ENCODE measurements at places on chromosomes 5 and 9.

DNA sequence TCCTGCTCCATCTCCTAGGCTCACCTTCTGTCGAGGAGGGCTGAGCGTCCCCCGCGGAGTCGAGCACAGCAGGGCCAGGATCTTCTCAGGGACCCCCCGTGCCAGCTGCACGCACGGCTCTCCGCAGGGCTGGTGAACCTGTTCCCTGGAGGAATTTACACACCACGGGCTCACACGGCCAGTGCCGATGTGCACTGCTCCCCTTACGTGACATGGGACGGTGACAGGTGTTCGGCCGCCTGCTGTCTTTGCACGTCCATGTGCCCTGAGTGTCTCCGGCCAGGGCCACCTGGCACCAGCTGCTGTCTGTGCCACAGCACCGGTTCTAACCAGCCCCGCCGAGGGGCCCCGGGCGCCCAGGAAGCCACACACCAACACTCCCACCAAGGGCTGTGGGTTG is 8.7 kb upstream of the AGPAT2 start:
- peak; percentile 64 for DNase-seq

- no peak for DNase-seq
Observed at GRCh38 chr5:38720554-38721361, 125.1 kb upstream of the OSMR start.

DNA sequence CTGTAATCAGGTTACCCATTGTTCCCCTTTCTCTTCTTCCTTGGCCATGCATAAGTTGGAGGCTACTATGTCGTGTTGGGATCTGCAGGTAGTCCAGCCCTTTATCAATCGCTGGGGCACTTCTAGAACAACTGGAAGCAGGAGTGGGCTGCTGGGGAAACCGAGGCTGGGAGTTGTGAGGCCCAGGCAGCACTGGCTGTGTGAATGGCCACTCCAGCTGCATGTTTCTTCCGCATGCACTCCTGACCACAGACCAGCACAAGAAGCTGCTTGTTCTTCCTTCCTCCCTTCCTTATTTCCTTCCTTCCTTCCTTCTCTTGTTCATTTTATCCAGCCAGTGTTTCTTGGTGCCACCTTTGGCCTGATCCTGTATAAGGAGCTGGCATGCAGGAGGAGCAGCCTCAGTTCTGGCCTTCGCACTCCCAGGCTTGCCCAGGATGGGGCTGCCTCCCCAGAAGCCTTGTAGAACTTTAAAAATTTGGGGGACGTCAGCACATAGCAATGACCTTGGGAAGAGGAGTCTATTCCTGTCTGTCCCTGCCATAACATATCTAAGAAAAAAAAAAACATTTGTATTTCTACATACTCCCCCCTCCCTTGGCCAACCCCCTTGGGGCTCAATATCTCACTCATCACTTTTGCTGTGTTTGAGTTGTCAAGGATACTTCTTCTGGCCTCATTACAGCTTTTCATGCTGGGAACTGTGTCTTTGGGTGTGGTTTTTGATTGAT is 20.8 kb upstream of the CXCL14 start:
- no peak for DNase-seq

DNA sequence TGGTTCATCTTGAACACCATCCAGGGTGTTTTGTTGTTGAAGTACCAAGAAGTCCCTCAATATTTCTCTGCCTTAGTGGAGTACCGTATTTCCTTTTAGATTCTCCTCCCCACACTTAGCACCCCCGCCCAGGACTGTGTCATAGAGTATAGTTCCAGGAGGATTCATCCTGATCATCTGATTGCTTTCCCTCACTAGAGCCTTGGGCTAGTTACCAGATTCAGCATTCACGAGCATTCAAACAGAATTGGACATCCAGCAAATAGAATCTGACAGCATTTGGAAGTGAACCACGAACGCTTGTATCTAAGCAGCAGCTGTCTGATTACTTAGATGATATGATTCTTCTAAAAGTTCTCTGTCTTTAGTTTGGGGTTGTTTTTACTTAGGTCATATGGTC is 248.1 kb upstream of the TAS2R1 start:
- DNase-seq, result no peak

DNA sequence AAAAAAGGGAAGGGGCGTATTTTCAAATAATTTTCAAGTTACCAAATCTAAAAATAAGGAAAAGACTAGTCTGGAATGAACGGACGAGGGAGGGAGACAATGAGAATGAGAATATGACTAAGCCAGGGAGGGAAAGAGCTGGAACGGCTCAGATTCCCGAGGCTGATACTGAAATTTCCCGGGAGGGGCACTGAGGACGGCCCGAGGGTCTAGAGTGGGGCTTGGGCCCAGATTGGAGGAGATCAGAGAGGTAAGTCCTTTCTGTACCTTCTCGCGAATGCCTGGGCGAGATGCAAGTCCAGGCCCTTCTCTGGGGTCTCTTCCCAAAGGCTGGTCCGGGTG is 3.4 kb upstream of the CCIN start:
- no peak for DNase-seq

DNA sequence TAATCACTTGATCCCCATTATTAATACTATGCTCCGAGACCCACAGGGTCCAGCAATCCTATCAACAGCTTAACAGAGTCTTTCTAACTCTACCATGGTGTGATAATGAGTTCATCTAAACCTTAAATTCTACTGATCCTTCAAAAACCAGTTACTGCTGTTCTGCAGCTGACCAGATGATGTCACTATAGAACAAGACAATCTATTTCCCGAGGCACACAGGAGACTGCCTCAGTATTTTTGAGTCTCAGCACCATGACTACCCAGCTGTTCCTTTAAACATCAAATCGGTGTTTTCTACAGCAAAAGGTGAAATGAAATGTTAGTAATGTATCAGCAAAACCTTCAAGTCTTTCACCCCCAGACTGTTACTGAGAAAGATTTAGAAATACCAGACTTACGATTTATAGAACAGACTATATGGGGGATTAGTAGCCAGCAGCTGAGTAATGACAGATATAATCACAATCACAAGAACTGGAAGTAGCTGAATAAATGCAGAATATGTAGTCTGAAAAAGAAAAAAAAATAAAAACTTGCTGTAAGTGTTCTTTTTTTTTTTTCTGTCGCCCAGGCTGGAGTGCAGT is 16.9 kb downstream of the DNAJC18 start:
- peak; percentile 13 for DNase-seq

Data from DMS79 treated with DMSO at 0.1 percent for 48 hours (cell line).